Stimulated activated CD8-positive, alpha-beta memory T cell treated with anti-CD3 and anti-CD28 coated beads, Interleukin-7, amount 100 ng/mL, for 1 hour (primary cell): ENCODE measurements at places on chromosomes 4 and X.

DNA sequence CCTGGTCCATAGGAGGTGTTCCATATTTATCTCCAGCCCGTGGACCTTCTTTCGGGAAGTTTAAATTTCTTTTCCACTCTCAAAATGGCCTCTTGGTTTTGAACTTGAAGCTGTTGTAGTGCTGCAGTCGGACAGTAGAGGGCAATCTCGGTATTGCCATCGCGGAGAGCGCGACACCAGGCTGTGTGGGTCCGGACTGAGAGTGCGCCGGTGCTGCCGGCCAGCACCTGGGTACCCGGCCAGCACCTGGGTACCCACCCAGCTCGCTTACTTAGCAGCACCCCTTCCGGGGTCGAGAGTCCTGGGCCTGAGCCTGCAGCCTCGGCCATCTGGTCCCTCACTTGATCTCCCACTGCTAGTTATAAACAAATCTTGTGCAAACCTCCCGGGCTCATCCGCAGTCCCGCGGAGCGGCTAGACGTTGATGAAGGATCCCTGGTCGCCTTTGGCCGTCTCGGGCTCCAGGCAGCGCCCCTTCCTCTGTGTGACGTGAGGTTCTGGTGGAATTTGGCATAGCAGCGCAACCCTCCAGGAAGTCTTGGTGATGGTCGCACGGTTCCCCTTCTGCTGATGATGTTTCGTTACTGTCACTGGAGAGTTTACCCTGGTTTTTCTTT is 18.0 kb downstream of the FAM9A start:
- DNase-seq: no peak

GRCh38 chr4:3464911-3465697 is 2.0 kb downstream of the DOK7 start:
- no peak for DNase-seq

DNA sequence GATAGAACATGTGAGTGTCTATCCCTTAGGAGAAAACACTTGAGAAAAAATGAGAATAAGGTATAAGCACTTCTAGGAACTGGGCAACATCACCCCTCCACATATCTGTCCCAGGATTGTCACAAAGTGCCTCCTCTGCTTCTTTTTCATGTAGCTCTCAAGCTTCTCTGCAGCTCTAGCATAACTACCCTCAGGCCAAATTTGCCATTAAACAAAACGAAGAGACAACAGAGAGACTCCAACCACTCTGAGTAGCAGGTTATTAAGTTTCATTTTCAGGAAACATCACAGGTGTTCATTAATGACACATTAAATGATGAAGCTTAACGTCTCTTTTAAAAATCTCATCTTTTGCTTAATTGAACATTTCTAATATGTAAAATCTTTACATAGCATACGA is 580.0 kb downstream of the GALNTL6 start:
- no peak for DNase-seq

- no peak for DNase-seq
These were observed 10.0 kb downstream of the FBXW7 start for GRCh38 chr4:152525878-152526277.

DNA sequence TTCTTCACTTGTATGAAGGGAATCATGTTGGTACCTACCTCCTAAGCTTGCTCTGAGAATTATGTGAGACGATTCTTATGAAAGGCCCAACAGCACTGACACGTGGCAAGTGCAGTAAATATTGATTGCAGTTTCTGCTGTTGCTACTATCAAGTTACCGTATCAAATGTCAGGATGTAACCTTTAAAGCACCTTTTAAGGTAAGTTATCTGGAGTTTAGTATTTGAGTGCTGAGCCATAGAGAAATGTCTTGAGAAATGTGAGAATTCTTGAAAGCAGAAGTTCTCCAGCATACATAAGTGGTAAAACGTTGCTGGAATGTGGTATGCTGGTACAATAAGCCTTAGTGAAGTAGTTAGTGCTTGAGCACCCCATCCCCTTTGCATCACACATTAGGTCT is 90.4 kb downstream of the PHOX2B start:
- no peak for DNase-seq

- DNase-seq: no peak
These were observed 6.9 kb downstream of the MSN start for GRCh38 chrX:65674204-65674893.

- DNase-seq: no peak
These were observed 31.4 kb downstream of the PPP1R2C start for GRCh38 chrX:42746606-42747005.

DNA sequence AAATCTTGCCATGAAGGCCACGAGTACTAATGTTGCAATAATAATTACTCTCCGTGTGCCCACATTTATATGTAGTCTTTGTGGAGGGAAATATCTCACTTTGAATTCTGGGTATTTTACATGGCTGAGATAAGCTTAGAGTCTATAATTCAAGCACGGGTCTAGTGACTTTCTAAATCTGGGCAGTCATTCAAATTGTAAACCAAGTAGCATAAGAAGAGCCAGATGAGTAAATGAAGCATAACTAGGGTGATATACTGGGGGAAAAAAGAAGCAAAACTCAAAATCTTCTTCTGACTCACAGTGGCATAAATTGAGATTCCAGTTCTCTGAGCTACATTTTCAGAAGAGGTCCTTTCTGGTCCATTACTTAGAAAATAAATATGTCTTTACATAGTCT is 53.0 kb downstream of the MAPK10 start:
- no peak for DNase-seq

GRCh38 chr4:6225469-6225868 is 25.1 kb upstream of the JAKMIP1 start:
- no peak for DNase-seq

DNA sequence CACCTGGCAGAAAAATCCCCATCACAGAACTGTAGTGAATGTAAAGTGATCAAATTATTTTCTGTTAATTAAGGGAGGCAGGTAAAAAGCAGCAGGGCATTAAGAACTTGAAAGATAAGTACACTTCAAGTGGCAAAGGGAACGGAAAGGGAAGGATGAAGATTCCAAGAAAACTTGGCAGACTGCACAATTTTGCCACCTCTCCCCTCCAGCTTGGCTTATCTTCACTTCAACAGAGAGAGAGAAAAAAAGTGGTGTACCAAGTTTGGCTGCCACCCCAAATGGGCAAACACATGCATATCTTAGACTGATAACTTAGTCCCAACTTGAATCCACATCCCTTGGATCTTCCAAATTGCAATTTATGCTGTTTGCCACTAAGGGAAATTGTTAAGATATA is 598.1 kb upstream of the ACTRT1 start:
- DNase-seq: no peak

GRCh38 chrX:112738347-112739033 is 58.8 kb upstream of the LHFPL1 start:
- no peak for DNase-seq

DNA sequence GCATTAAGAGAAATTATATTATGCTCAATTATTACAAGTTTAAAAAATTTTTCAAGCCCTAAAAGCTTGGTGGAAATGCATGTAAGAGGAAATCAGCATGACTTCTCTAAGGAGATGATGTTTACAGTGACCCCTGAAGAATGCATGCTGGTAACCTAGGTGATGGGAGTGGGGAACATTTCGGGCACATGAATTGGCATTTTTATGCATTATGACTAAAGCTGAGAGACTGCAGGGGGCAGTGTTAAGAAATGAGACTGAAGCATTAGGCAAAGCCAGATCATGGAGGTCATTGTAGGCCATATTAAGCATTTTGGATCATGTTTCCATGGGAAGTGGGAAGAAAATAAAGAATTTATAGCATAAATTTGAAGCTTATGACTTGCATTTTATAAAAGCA is 421.3 kb downstream of the FAT4 start:
- no peak for DNase-seq

- no peak for DNase-seq
These were observed 68.7 kb downstream of the MEPE start for GRCh38 chr4:87901422-87901992.
